WTC11 (cell line): ENCODE measurements at places on chromosomes 7 and 10. TPM values are rescaled to one million over a fixed set of nuclear protein-coding genes. Genes with fewer than 3 reads are reported as not detected.

CCDC3 gene
- total RNA-seq = 2.1 to 3.5 TPM (median 2.7 TPM) in 3 replicates

DNA sequence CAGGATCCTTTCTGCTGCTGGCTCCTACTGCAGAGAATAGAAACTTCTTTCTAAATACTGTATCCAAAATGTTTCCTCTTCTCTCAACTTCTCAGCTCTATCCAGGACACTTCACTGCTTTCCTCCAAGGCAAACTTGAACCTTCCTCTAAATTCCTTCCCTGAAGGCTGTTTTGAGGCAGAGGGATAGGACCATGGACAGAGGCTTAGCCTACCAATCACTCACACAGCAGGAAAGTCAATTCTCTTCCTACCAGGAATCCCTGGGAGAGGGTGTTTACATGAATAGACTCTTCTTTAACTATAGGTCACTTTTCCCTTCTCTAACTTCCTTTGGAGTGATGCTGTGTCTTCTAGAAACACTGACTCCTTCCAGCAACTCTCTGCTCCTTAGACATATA is 115.6 kb upstream of the MKLN1 start:
- H3K4me1 ChIP-seq = peaks cover 32% of the 10 kb centered on the region
- no peaks in the 10 kb centered on the region for H3K36me3 ChIP-seq
- H3K27me3 ChIP-seq = peaks cover 2% of the 10 kb centered on the region; the same call in 1 of the 2 replicates
- H3K4me3 ChIP-seq = no peak overlapping the region
- no peak overlapping the region; the same call in 1 of the 2 replicates for H3K27ac ChIP-seq

DNA sequence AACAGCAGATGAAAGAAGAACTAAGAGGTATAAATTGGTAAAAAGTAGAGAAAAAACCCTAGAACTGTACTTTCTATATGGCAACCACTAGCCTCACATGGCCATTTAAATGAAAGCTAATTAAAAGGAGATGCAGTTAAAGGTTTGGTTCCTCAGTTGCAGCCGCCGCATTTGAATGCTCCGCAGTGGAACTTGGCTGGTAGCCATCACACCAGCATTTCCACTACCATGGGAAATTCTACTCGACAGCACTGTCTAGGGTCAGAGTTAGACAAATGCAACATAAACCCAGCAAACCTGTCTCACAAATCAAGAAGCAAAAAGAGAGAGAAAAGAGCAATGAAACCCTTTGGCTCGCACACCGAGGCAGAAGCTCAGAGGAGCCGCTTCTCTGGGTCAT is 29.7 kb downstream of the VIPR2 start:
- H3K4me3 ChIP-seq = no peak overlapping the region
- DNase-seq = no peak
- H3K27me3 ChIP-seq = no peaks in the 10 kb centered on the region
- no peaks in the 10 kb centered on the region for H3K36me3 ChIP-seq
- H3K27ac ChIP-seq = no peak overlapping the region

- no peaks in the 10 kb centered on the region for H3K27me3 ChIP-seq
- H3K4me3 ChIP-seq = no peak overlapping the region
- H3K27ac ChIP-seq = no peak overlapping the region
- peaks cover 40% of the 10 kb centered on the region for H3K4me1 ChIP-seq
- DNase-seq = no peak
- H3K36me3 ChIP-seq = peaks cover 3% of the 10 kb centered on the region; the same call in 1 of the 2 replicates
These were observed 121.9 kb downstream of the RALA start for GRCh38 chr7:39745320-39745719.

DNA sequence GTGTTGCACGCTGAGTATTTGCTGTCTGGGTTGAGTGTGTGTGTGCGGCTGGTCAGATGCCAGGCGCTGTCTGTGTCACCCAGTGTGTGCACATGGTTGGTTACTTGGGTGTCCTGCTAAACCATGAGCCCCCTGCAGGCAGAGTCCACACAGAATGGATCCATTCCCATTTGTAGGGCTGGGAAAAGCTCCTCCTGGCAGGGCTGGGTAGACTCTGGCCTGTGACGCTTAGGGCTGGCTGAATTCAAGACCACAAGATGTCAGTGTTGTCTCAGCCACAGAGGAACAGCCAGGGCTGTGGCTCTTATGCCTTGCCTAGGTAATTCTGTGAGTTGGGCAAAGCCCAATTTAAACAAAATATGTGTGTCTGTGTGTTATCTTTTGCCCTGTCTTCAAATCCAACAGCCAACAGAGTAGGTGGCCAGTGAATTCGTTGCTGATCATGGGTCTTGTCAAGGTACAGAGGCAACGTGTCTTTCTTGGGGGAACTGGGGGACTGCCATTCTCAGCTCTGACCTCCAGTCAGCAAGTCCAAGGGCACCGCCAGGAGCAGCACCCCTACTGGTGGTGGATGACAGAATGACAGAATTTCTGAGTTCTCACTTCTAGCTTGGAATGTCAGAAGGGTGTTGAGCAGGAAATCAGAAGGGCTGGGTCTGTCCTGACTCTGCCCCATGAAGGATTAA is 285.1 kb downstream of the CCSER2 start:
- peak overlapping the region; percentile 64; the same call in 1 of the 2 replicates for H3K27ac ChIP-seq
- H3K4me1 ChIP-seq = peaks cover 18% of the 10 kb centered on the region
- DNase-seq = peak; percentile 75
- no peak overlapping the region for H3K4me3 ChIP-seq
- H3K27me3 ChIP-seq = no peaks in the 10 kb centered on the region

SMKR1 gene
- 0.23 to 0.50 TPM (median 0.34 TPM) in 3 replicates for total RNA-seq

WDFY4 gene
- 0.13 to 0.25 TPM (median 0.21 TPM) in 3 replicates for total RNA-seq

DNA sequence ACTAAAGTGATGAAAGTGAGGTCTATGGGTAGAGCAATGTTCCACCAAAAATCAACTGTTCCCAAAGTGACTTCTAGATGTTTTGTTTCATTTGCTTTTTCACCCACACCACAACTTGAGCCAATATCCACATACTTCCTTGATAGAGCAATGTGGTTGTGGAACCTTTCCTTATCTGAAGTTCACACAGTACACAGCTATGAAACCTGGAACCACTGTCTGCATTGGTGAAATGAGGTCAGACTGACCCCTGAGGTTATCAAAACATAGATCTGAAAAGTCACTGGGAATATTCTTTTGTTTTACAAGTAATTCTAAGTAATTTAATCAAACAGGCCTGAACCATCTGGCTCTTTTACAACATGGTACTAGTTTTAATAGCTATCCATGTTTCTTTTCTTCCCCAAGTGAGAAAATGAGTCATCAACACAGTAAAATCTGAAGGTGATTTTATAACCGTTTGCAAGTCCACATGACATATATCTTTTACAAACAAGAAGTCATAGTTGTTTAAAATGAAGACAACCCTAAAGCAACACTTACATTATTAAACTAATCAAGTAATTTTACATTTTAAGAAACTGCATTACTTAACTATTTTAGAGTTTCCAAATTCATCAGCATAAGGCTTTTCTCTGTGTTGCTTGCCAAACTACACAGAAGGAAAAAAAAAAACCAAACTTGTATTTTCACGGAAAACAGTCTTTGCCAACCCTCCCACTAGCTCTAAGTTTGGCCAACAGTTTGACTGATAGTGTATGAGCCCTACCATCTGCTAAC is 80.3 kb downstream of the LRRC17 start:
- H3K27me3 ChIP-seq = no peaks in the 10 kb centered on the region
- no peak for DNase-seq

ASB10 gene
- total RNA-seq = not detected in 3 replicates

BMPR1A gene
- total RNA-seq = 99.7 to 107 TPM (median 104 TPM) in 3 replicates

GRCh38 chr10:91758303-91759146 is 39.7 kb upstream of the TNKS2 start:
- no peak overlapping the region for H3K27ac ChIP-seq
- no peaks in the 10 kb centered on the region for H3K27me3 ChIP-seq
- peaks cover 11% of the 10 kb centered on the region; the same call in 1 of the 2 replicates for H3K36me3 ChIP-seq
- H3K4me1 ChIP-seq = peaks cover 6% of the 10 kb centered on the region
- DNase-seq = no peak
- H3K4me3 ChIP-seq = no peak overlapping the region

DNA sequence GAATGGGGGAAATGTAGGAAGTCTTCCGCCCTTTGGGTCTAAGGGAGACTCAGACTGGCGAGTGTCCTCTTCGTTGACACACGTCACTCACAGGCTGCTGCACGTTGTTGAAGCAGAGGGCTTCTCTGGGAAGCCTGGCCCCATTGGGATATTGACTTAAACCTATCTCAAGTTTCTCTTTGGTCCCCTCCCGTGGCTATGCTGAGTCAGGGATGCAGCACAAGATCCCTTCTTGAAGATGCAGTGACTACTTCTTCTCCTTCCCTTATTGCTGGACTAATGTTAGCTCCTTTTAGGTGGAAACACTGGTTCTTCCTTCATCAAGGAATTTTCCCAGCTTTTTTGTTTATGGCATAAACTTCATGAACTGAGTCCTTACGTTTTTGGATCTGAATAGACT is 89.8 kb upstream of the CCDC71L start:
- H3K27ac ChIP-seq = no peak overlapping the region
- H3K27me3 ChIP-seq = no peaks in the 10 kb centered on the region
- H3K4me3 ChIP-seq = no peak overlapping the region
- no peaks in the 10 kb centered on the region for H3K4me1 ChIP-seq

SLC18A2 gene
- 5.9 to 7.1 TPM (median 7.1 TPM) in 3 replicates for total RNA-seq

DNA sequence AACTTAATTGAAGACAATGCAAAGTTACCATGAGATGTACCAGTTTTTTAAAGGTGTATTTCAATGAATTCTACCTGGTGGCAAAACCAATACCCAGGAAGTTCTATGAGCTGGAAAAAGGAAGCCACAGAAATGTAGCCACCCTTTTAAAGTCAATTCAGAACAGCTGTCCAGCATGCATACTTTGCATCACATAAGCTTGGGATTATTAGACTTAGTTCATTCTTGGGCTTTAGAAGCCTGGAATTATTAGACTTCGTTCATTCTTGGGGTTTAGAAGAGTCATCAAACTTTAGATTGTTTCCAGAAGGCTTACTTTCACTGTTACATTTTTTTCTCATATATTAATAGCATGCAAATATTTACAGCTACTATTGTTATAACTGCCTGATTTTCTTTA is 20.9 kb downstream of the SLC25A13 start:
- no peaks in the 10 kb centered on the region for H3K27me3 ChIP-seq
- peaks cover 13% of the 10 kb centered on the region; the same call in 1 of the 2 replicates for H3K4me1 ChIP-seq
- no peak overlapping the region for H3K4me3 ChIP-seq
- DNase-seq = no peak
- no peak overlapping the region for H3K27ac ChIP-seq

GRCh38 chr10:108771106-108771505 is 1152.2 kb downstream of the XPNPEP1 start:
- DNase-seq = no peak
- H3K27ac ChIP-seq = no peak overlapping the region
- no peak overlapping the region for H3K4me3 ChIP-seq
- H3K4me1 ChIP-seq = no peaks in the 10 kb centered on the region

DNA sequence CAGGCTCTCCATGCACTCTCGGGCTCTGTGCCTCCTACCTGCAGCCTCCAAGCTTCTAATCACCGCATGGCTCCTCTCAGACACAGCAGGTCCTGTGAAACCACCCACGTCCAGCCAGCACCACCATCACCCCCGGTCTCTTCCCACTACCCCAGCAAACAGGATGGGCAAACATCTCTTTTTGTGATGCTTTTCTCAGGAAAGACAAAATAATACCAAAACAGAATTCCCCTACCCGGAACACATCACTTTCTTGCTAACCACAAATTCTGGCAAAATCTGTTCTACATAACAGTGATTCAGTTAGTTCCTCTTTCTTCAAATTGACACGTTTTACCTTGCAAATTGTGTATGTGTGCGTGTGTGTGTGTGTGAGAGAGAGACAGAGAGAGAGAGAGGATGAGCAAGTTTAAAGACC is 6.5 kb downstream of the SNX8 start:
- peak overlapping the region; percentile 67 for H3K27ac ChIP-seq
- H3K4me1 ChIP-seq = peaks cover 17% of the 10 kb centered on the region
- DNase-seq = no peak
- H3K4me3 ChIP-seq = no peak overlapping the region
- no peaks in the 10 kb centered on the region for H3K27me3 ChIP-seq

DNA sequence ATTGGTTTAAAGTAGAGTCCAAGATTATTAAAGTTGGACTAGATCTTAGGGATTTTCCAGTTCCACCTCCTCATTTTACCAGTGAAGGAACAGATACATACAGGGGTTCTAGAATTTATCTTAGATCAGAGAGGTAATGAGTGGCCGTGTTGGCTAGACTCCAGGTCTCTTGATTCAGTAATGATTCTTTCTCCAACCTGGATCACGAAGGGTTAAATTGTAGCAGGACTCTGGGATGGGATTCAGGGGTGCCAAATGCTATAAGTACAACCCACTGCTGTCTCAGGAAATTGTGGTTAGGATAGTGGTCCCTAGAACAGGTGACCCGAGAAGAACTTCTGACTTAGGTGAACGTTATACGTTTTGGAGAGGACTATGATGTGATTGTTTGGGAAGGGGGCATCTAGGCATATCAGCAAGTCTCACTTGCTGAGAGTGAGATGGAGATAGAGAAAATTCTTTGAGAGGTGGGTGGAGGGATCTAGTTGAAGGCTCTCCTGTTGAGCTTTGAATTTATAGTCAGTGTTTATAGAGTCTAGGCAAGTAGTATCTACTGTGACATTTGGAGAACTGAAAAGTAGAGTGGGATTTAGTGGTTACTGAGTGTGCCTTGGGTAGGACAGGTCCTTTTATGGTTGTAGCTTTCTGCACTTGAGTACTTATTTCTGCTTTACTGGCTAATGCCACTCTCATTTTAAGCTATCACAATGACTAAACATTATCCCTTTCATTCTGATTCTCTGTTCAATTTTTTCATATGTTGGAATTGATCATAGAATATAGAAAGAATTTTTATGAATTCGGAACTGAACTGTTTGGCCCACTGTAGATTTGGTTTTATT is 58.3 kb downstream of the ST7 start:
- no peaks in the 10 kb centered on the region for H3K36me3 ChIP-seq
- no peak overlapping the region; the same call in 1 of the 2 replicates for H3K27ac ChIP-seq
- H3K4me1 ChIP-seq = peaks cover 11% of the 10 kb centered on the region
- DNase-seq = no peak
- no peaks in the 10 kb centered on the region for H3K27me3 ChIP-seq
- no peak overlapping the region for H3K4me3 ChIP-seq
